ENCODE measurements at places on chromosomes 4 and X.

- DNase-seq, result no peak
Observed at GRCh38 chr4:98584265-98584664, 74.1 kb downstream of the TSPAN5 start.

DNA sequence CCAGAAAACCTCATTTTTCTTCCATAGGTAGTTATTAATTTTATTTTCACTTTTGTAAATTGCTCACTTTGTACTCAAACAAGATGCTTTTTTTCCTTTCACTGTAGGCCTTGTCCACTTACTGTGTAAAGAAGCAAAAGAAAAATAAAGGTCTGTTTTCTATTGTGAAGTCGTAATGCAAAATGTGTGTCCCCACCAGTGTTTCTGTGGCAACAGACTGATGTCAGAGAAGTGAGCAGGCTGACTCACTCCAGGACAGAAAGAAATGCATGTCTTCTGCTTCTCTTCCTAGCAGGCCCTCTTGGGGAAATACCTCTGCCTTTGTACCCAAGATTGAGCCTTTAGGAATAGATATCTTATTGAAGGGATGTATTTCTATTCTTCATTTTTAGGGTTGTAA lies 30.3 kb downstream of the INPP4B start:
- no peak for DNase-seq

DNA sequence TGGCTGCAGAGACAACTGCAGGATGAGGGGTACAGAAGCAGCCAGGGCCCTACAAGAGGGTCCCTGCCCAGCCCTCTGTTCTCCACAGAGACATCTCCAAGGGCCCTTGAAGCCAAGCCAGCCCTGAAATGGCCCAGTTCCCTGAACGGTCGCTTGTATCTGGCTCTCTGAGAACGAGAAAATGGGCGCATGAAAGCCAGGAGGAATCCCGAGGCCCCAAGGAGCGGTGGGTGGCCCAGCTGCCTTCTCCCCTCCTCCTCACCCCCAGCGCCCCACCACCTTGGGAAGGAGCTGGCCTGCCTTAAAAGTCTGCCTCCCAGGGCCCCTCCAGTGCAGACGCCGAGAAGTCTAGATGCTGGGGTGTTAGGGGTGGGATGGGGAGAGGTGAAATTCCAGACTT lies 5.7 kb downstream of the ZNF185 start:
- no peak for DNase-seq

- no peak for DNase-seq
Observed at GRCh38 chr4:15147714-15148113, 145.4 kb downstream of the CPEB2 start.

DNA sequence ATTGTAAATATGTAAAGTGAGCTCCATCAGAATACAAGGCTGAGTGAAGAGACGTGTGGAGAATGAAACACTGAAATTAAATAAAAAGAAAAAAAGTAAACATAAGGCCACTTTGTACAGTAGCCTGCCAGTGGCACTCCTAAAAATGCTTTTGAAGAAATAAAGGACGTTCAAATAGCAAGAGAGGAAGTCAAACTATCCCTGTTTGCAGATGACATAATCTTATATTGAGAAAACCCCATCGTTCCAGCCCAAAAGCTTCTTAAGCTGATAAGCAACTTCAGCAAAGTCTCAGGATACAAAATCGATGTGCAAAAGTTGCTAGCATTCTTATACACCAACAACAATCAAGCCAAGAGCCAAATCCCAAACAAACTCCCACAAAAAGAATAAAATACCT lies 24.2 kb downstream of the RASSF6 start:
- DNase-seq, result no peak

GRCh38 chr4:42608551-42608950 lies 48.4 kb downstream of the ATP8A1 start:
- DNase-seq, result no peak

DNA sequence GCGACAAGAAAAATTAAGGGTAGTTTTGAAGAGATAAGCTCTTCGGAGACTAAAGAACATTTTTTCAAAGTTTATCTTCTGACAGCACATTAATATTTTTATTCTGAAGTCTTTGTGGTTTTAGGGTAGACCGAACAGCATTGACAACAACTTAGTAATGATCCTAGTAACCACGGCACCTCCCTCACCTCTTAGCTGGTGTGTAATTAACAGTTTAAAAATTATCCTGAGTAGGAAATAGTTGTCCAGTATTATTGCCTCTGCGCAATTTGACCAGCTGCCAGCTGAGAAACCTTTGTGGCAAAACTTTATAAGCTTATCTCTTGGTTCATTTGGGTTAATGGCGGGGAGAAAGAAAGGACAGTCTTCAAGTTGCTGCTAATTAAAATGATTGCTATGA lies 213.6 kb downstream of the CBLL2 start:
- no peak for DNase-seq
